ENCODE measurements at places on chromosomes 5 and 9.

DNA sequence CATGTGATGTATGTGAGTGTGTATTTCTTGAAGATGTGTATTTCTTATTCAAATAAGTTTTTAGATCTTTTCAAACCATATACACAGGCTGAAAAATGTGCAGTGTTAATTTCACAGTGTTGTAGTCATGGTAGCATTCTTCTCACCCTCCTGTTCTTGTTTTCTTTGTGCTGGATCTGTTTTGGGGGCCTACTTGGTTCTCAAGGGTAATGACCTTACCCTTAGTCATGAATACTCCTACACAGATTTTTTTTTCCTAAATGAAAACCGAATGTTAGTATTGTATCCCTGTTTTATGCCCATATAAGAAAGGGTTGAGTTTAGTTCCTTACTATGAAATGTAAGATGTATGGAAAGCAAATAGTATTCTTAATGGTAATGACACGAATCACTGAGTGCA, 88.0 kb downstream of the SLC44A1 start:
- no peak for DNase-seq

GRCh38 chr5:96809921-96810320, 2.2 kb upstream of the ERAP1 start:
- DNase-seq: no peak

DNA sequence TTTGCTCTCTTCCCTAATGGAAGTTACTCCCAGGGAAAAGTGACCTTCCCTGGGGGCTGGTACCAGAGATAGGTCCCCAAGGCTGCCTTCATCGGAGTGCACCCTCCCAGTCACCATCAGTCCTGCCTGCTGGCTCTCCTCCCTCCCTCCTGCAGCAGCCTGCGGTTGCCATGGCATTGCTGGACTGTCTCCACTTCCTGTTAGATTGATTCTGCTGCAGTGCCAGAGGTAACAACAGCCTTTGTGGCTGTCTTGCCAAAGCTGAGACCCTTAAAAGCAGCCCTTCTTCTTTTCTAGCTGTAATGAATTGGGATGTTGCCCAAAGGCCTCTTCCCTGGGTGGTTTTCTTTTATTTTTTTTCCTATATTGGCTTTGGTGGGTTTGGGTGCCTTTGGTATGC, 78.1 kb upstream of the PRLR start:
- no peak for DNase-seq

- DNase-seq: no peak
Observed at GRCh38 chr5:150500905-150501304, 7.0 kb upstream of the NDST1 start.

- DNase-seq: no peak
Observed at GRCh38 chr9:89501311-89501898, 3.5 kb upstream of the SEMA4D start.

GRCh38 chr5:158451203-158451992, 592.5 kb upstream of the CLINT1 start:
- DNase-seq: no peak

DNA sequence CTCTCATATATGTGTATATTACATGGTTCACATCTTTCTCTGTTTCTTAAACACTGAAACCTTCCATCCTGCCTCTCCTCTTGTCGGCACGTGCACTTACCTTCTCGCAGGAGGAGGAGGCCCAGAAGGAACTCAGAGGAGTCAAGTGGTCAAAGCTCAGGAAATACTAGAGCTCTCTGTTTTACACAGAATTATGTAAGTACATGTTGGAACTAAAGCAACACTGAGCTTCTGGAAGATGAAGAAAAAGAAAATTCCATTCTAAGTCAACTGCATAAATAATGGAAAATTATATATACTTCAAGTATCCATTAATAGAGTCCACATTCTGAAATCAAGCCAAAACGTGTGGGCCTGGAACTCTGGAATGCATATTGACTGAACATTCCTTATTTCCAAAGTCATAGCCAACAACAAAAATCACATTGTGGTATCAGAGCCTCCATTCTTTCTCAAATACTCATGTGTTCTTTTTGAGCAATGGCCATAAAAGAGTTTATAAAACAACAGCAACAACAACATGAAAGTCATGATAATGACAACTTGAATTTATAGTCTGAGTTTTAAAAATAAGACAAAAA, 121.5 kb upstream of the RAI14 start:
- DNase-seq: no peak

- DNase-seq: no peak
Observed at GRCh38 chr9:107149756-107150155, 133.3 kb upstream of the RAD23B start.

GRCh38 chr9:97787551-97787950, 65.5 kb upstream of the FOXE1 start:
- DNase-seq: no peak

- DNase-seq: no peak
Observed at GRCh38 chr9:110047955-110048402, 160.0 kb downstream of the C9orf152 start.

DNA sequence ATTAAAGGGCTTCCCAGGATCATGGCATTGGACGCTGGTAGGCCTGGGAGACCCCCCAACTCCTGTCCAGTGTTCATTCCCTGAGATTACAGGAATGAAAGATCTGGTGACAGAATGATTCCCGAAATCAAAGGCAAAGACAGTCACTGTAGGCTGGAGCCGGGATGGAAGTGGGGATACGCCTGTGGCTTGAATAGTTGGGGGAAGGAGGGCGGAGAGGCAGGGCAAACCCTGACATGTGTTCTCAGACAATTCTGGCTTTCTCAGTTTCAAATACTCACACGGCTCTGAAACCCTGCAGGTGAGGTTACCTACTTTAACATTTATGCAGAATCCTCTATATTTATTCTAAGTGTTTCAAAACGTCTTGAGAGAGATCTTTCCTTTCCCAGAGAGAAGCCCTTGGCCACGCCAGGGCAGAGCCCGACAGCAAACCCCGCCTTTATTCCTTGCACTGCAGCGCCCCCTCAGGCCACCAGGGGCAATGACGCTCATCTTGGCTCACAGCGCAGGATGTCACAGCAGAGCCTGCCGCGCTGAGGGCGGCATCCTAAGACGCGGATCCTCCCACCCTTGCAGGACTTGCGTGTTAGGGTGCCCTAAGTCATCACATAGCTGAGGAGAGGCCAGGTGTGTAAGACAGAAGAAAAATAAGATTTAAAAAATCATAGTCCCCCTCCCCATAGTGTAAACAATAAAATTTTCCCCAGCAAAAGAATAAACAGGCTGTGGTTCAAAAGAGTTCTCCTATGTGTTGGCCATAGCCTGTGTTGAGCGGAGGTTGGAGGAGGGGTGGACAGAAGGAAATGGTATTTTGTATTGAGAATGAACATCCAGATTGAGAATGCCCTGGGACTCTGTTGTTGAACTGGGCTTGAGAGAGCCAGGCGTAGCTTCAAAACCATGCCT, 284.5 kb downstream of the NTRK2 start:
- peak; percentile 43 for DNase-seq

DNA sequence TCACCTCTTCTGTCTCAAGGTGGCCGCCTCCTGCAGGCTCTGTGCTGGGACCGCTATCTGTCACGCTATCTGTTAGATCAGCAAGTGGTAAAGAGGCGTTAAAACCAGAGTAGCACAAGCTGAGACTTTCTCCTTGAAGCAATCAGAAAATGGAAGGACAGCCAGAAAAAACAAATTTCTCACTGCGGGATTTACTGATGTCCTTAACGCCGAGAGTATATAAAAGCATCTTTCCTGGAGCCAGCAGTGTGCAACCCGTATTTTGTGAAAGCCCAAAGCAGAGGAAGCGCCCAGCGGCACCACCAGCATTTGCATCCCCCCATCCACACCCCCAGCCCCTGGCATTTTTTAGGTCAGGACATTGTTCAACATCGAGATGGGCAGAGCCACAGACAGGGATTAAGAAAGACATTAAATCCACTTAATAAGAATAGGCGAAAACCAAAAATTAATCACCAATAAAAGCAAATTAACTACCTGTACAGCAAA, 48.6 kb downstream of the DUSP1 start:
- no peak for DNase-seq

DNA sequence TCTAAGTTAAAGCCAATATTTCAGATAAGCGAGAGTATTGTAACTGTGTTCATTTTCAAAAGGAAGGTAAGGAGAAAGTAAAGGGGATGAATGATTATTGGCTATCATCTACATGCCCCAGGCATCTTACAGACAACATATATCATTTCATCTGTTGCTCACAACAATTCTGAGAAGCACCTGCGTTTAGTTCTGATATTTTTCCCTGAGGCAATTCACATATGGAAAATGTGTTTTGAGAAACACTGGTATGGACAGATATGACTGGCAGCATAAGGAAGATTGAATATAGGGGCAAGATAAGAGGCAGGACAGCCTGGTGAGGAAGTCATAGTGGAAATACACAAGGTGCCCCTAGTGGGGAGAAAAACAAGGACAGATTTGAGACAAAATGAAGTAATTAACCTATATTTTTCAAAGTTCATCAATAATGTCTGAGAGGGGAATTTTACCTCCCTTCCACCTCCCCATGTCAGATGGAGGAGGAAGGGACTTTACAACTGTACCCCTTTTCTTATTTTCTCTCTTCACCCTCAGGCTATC, 87.7 kb upstream of the TRIM32 start:
- DNase-seq: no peak

DNA sequence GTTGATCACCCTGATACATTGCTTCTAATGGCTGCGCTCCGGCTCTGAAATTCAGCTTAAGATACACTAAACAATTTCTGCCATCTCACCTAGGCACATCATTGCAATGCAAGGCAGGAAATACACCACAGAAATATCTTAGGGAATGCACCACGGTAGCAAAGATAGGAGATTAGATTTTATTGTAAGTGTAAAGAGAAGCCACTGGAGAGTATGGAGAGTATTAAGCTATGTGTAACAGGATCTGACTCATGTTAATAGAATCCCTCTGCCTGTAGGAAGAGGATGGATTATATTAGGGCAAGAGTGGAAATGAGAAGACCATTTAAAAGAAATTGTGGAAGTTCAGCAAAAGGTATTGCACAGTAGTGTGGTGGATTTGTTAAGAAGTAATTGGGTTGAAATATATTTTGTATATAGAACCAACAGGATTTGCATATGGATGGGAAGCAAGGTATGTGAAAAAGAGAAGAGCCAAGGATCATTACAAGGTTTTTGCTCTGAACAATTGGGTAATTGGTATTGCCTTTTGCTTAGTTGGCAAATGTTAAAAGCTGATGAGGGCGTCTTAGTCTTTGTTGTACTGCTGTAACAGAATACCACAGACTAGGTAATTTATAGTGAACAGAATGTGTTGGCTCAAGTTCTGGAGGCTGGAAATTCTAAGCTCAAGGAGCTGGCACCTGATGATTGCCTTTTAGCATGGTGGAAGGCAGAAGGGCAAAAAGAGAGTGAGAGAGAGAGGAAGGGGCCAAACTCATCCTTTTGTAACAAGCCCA, 636.1 kb downstream of the PSAT1 start:
- DNase-seq: no peak

DNA sequence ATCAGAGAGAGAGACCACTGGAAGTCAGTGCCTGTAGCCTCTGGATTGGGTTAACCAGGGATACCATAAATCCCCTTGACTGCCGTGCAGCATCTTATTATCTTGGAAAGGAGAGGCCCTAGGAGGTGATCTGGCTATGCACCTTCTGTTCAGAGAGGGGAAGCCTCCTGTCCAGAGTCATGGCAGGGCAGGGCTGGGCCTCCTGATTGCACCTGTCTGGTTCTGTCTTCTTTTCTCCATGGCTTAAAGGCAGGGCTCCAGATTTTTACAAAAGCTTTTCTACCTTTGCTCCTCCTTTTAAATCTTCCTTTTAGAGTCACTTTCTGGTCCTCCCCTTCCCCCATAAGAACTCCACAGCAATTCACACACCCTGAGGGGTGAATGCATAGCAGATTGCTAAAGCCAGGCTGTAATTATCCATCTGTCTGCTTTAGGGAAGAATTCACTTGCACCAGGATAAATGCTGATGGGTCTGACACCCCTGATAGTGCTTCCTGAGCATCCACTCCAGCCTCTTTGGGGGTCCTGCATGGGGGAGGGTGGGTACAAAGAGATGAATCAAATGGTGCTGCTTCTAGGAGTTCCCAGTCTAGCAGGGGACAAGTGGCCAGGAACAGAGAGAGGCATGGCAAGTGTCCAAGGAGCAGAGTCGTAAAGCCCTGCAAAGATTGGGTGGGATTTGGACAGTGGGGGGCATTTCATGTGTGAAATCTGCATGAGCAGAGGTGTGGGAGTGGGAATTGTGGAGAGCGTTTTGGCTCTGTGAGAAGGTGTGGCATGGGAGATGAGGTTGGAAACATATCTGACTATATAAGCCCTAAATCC, 141.3 kb upstream of the ALDH1B1 start:
- DNase-seq: no peak

DNA sequence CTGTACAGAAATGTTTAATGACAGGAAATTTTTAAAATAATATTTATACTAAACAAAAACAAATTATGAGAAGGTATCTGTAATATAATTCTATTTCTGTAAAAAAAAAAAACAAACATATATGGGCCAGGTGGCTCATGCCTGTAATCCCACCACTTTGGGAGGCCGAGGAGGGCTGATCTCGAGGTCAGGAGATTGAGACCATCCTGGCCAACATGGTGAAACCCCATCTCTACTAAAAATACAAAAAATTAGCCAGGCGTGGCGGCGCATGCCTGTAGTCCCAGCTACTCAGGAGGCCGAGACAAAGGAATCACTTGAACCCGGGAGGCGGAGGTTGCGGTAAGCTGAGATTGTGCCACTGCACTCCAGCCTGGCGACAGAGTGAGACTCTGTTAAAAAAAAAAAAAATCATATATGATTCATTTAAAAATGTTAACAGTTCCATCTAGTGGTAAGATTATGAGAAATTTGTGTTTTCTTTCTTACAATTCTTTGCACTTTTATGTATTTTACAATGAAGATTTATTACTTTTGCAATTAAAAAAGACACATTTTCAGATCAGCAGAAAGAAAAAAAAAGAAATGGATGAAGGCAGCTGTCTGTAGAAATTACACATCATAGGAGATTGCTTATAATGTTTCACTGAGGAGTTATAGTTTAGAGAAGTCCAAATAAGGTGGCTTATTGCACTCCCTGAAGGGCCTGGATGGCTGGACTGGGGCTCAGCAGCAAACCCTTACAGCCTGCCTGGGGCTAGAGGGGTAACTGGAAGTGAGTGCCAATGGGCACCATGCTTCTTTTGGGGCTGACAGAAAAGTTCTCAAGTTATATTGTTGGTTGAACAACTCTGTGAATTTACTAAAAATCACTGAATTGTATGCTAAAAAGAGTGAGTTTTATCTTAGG, 20.3 kb downstream of the C9orf153 start:
- DNase-seq: no peak

GRCh38 chr9:33868440-33868973, 51.5 kb downstream of the UBE2R2 start:
- DNase-seq: no peak

DNA sequence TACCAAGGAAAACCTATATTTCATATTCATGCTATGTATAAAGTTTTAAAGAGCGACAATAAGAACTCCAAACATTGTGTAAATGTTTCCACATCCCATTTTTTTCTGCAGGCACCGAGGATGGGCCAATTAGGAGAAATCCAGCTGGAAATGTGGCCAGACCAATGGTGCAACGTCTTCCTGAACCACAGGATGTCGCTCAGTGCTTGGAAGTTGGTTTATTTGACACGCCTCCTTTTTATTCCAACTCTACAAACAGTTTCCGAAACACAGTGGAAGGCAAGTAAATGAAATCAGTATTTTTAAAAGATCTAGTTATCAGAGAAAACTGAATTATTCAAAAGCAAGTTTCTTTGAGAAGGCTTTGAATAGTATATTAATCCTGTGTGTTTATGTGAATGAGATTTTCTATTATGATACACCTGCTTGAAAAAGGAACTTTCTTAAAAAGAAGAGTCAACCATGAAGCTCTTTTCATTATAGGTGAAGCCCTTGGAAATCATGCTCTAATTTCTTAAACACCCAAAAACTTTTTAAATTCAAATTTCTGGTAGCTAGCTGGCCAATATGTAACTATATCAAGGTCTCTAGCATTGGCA, 9.1 kb downstream of the TYRP1 start:
- no peak for DNase-seq

- no peak for DNase-seq
Observed at GRCh38 chr9:103304797-103305196, 309.7 kb downstream of the CYLC2 start.

Data from NCI-H1436 (cell line).